RPMI8226 (cell line): ENCODE measurements at places on chromosomes 1 and 21.

DNA sequence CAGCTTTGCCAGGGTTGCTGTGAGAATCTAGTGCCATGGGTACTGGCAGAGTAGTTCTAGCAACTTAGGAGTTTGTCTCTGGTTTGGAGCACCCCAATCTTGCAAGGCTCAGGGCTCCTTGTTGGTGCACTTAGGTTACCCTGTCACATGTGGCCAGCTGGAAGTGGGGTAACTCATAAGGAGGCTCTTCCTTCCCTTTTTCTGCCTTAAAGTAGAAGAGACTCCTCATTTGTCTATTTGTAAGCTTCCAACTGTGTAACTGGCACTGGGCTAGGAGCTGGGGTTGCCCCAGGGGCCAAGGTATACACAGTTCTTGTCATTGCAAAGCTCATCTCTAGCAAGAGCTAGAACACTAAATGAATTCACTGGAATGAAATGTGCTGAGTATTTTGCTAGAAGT is 10.6 kb downstream of the MROH7 start:
- DNase-seq: no peak

DNA sequence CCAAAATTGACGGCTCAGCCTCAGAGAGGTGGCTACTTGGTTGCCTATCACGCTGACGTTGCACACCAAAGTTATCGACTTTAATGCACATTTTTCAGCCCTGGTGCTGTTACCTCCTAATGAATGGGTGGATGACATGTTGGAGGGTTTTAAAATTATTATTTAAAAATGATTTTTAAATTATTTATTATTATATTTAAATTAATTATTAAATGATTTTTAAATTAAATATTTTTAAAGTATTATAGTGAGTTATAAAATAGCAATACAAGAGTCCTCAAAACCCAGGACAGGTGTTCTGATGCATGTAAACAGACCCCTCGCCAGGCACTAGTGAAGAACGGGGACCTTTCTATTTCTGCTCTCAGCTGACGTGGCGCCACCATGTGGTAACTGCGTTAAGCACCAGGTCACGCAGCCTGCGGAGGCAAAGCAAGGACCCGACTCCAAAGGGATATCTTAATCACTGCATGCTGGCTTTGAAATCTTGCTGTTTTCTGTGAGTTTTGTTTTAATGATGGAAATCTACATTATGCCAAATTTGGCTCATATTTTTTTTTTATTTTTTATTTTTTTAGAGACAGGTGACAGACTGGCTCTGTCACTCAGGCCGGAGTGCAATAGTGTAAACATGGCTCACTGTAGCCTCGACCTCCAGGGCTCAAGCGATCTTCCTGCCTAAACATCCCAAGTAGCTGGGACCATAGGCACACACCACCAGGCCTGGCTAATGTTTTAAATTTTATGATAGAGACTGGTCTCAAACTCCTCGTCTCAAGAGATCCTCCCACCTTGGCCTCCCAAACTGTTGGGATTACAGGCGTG is 22.6 kb downstream of the CASP9 start:
- DNase-seq: peak; percentile 74

- no peak for DNase-seq
These were observed 937 bp downstream of the PODN start for GRCh38 chr1:53062708-53063591.

- no peak for DNase-seq
These were observed 84.3 kb downstream of the COL11A1 start for GRCh38 chr1:103024051-103024450.

- DNase-seq: no peak
These were observed 3.7 kb downstream of the LYPLAL1 start for GRCh38 chr1:219177363-219177762.

GRCh38 chr1:79100385-79100784 is 93.9 kb upstream of the ADGRL4 start:
- no peak for DNase-seq

DNA sequence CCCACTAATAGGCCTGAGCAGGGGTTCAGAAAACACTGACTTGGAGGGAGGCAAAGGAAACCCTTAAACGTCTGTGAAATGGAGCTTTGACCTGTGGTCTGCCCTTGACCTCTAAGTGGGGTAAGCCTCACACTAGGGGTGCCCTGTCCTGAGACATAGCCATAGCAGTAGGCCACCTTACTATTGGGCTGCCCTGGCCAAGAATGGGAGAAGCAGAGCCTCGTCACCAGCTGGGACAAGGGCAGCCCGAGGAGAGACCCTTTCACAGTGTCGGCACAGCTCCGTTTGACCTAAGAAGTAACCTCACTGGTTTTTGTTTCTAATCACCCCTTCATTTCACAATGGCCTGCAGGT is 26.4 kb upstream of the IFNAR2 start:
- no peak for DNase-seq

GRCh38 chr1:37634244-37634991 is at the start of gene RSPO1:
RSPO1 (minus strand) TSS chr1:37634892; CDS start chr1:37629661, 5,231 bp downstream.
- DNase-seq: no peak

GRCh38 chr1:81617308-81617967 is 183.3 kb upstream of the ADGRL2 start:
- DNase-seq: no peak

DNA sequence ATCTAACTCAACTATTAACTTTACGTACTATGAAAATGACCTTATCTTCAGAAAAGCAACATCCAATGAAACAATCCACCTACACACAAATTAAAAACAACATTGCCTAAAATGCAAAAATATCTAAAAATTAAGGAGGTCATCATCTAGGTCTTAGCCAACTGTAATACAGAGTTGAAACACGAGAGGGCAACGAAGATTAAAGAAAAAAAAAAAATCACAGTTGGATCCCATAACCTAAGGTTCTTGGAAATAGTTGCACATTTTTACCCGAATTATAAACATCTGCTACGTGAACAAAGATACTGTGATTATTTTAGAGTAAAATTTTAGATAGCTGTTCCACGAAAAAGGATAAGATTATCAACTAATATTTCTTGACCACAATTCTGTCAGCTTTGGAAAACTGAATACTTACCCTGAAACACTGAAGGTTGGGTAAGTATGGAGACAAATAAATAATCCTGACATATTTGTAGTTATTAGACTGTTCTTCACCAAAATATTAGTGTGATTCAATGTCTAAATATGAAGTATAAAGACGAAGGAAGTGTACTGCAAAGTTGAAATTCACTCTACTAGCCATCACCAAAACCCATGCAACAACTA is 88.0 kb upstream of the AK4 start:
- peak; percentile 37 for DNase-seq

DNA sequence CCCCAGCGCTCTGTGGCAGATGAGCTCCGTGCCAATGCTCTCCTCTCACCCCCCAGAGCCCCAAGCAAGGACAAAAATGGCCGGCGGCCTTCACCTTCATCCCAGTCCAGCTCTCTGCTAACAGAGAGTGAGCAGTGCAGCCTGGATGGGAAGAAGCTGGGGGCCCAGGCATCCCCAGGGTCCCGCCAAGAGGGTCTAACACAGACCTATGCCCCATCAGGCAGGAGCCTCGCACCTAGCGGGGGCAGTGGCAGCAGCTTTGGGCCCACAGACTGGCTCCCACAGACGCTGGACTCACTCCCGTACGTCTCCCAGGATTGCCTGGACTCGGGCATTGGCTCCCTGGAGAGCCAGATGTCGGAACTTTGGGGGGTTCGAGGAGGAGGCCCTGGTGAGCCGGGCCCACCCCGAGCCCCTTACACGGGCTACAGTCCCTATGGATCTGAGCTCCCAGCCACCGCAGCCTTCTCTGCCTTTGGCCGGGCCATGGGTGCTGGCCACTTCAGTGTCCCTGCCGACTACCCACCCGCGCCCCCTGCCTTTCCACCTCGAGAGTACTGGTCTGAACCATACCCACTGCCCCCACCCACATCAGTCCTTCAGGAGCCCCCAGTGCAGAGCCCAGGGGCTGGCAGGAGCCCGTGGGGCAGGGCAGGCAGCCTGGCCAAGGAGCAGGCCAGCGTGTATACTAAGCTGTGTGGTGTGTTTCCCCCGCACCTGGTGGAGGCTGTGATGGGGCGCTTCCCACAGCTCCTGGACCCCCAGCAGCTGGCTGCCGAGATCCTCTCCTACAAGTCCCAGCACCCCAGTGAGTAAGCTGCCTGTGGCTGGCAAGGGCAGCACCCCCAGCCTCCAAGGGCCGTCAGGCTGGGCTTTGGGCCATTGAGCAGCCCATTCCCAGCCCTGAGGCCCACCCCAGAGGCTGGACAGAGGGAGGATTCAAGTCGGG is 8.7 kb downstream of the ZC3H12A start:
- no peak for DNase-seq

- DNase-seq: peak; percentile 52
These were observed 67.7 kb downstream of the MACF1 start for GRCh38 chr1:39272027-39272797.

DNA sequence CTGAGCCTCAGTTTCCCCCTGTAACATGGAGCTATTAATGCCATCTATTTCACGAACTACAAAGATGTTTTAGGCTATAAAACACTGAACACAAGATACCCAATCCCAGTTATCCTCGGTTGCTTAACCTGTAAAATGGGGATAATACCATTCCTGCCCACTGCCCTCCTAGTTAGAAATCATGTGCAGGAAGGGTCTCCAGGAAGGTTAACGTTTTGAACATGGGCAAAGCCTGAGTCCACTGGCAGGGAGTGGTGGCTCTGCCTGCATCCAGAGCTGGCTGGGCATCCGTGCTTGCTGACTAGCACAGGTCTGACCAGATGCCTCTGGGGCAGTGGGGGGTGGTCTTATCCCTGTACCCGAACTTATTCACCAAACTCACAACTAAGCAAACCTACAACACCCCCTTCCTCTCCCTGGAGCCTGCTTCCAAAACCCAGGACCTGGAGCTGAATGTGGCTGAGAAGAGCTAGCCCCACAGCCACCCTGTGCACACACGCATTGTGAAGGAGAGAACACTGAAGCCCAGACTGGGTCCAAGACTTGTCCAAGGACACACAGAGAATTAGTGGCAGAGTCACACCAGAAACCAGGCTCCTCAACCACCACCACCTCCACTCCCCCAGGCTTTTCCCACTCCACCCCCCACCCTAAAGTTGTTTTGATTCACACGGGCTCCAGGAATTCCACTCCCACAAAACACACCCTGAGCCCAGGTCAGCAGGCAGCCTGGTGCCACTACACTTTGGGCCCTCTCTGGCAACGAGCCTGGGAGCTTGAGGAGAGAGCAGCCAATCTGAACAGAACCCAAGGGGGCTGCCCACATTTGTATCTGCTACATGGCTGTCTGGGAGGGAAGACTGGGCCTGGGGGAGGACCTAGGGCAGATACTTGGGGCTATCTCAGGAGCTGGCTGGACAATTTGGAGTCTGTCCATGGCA is 1.6 kb downstream of the E2F2 start:
- DNase-seq: peak; percentile 68

GRCh38 chr1:165281207-165281901 is 75.2 kb downstream of the LMX1A start:
- no peak for DNase-seq

DNA sequence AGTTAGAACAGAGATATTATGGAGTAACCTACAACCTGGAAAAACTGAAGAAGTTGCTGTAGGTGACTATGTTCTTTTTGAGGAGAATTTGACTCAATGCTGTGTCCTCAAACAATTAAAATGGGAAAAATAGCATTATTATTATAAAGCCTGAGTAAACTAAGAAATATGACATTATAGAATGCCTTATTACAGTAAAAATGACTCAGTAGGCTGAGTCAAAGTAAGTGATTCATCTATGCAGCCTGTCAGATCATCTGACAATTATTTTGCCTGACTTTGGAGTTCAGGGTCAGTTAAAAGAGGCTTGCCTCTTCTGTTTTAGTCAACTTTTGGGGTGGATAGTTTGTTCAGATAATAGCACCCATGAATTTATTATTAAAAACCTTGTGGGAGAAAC is 150.8 kb upstream of the PTGFR start:
- DNase-seq: no peak

DNA sequence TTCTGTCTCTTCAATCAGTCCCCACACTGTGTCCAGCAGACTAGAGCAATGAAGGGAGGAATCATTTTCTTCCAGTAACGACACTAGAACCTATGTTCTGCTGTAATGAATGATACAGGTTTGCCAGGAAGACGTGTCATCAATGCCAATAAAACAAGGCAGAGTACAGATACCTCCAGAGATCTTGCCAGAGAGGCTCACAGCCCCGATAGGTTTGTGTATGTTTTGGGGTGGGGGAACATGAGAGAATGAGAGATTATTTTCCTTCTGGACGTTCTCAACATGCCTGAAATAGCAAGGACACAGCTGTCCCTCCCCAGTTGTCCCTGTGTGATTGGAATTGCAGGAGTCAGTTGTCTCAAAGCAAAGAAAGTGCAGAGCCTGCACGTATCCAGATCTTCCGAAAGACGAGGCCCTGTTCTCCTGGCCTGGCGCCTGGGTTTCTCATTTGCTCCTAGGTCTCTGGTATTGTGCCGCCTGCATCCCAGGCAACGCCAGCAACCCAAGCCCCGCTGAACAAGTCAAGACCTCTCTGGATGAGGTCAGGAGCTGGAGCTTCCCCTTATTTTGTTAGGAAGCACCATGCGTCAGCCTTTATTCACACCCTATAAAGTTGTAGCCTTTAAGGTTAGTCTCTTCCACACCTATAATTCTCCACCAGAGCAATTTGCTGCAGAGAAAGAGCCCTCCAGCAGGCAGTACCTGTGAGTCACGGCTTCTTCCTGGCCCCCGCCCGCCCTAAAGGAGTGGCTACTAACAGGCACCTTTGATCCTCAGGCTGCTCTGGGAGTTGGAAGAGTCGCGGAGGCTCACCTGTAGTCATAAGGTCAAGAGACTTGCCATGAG is 130.5 kb downstream of the TOMM20 start:
- no peak for DNase-seq

GRCh38 chr1:147084273-147085096 is 87.8 kb downstream of the PRKAB2 start:
- peak; percentile 81 for DNase-seq

- DNase-seq: no peak
These were observed 74.1 kb upstream of the IRF2BP2 start for GRCh38 chr1:234683861-234684632.

- peak; percentile 82 for DNase-seq
These were observed 838 bp upstream of the MAN1A2 start for GRCh38 chr1:117366177-117367045.

GRCh38 chr1:96843196-96843595 is 121.6 kb downstream of the PTBP2 start:
- DNase-seq: no peak

DNA sequence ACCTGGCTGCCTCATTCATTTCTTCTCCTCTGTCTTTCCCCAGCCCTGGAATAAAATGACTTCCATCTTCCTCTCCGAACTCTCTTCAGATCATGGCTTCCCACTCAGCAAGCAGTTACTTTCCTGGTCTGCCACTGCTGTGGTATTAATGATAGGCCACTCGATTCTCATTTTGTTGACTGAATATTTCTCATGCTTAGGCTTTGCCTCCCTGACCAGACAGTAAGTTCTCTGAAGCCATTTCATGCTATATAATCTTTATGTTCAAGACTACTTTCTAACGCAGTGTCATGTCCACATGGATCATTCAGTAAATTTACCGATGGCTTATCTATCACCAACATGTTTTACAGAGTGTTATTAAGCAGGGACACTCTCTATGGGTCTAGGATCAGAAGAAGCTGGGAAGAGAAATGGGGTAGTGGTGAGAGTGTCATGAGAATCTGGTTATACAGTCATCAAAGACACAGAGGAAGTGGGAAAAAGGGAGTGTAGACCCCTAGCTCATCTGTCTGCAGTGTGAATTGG is 20.6 kb downstream of the RUNX1 start:
- DNase-seq: no peak
